ENCODE measurements at places on chromosomes 5 and 9. TPM values are rescaled to one million over a fixed set of nuclear protein-coding genes. Genes with fewer than 3 reads are reported as not detected.

SH2D3C gene
- 0.11 TPM for total RNA-seq

PCDHGA3 gene
- total RNA-seq = 0.22 TPM

C9orf50 gene
- total RNA-seq = 0.12 TPM

LMAN2 gene
- 332 TPM for total RNA-seq

TMC1 gene
- 2.1 TPM for total RNA-seq

IFNA13 gene
- not detected for total RNA-seq

FAM221B gene
- total RNA-seq = not detected

CBY3 gene
- total RNA-seq = not detected

FUT7 gene
- total RNA-seq = not detected

TXNDC8 gene
- total RNA-seq = not detected

INSL6 gene
- not detected for total RNA-seq

SLC6A3 gene
- not detected for total RNA-seq

CCDC192 gene
- total RNA-seq = not detected

MCTP1 gene
- total RNA-seq = 36.5 TPM

CYLC2 gene
- total RNA-seq = not detected

SAPCD2 gene
- total RNA-seq = 7.1 TPM

ANKRD18A gene
- not detected for total RNA-seq

NCS1 gene
- total RNA-seq = 54.2 TPM

DELE1 gene
- total RNA-seq = 37.0 TPM

TGFBI gene
- total RNA-seq = 247 TPM

DDX4 gene
- not detected for total RNA-seq

LHX6 gene
- total RNA-seq = under 0.01 TPM

C9 gene
- total RNA-seq = 1.1 TPM

TAF11L11 gene
- not detected for total RNA-seq

LCP2 gene
- total RNA-seq = 0.25 TPM

SLU7 gene
- total RNA-seq = 62.1 TPM

SHISAL2B gene
- total RNA-seq = not detected

ITK gene
- not detected for total RNA-seq

GRHPR gene
- 119 TPM for total RNA-seq

OCLN gene
- 2.0 TPM for total RNA-seq

SLC34A3 gene
- not detected for total RNA-seq
